Stomach (tissue), 19 donors: ENCODE measurements at places on chromosomes 5 and 9. TPM values are rescaled to one million over a fixed set of nuclear protein-coding genes. Genes with fewer than 3 reads are reported as not detected.

GRCh38 chr5:116374434-116374852, 200.2 kb downstream of the SEMA6A start:
- DNase-seq: no peak

GRCh38 chr5:154646745-154647113, 108.4 kb upstream of the LARP1 start:
- no peak for DNase-seq

DNA sequence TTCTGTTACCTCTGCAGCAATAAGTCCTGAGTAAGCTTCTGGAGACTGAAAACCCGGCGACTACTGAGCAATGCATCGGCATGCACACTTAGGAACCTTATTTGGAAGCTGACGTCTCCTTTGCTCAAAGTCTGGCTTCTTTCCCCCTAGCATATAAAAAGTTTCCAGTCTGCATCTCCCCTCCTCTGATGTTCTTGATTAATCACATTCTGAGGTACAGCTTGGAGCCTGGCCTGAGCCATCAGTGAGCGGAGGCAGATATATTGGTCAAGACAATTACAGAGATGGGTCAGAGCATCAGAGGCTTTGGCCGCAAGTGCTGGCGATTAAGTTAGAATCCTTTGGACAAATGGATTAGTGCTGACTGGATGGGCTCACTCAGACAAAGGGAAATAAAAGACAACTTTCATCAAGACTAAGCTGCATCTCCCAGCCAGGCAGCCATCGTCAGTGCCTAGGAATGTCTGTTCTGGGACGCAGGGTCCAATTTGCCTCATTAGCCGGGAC, 140.7 kb downstream of the MTX3 start:
- no peak for DNase-seq

GRCh38 chr5:124343451-124343867, 403.0 kb downstream of the ZNF608 start:
- no peak for DNase-seq

DNA sequence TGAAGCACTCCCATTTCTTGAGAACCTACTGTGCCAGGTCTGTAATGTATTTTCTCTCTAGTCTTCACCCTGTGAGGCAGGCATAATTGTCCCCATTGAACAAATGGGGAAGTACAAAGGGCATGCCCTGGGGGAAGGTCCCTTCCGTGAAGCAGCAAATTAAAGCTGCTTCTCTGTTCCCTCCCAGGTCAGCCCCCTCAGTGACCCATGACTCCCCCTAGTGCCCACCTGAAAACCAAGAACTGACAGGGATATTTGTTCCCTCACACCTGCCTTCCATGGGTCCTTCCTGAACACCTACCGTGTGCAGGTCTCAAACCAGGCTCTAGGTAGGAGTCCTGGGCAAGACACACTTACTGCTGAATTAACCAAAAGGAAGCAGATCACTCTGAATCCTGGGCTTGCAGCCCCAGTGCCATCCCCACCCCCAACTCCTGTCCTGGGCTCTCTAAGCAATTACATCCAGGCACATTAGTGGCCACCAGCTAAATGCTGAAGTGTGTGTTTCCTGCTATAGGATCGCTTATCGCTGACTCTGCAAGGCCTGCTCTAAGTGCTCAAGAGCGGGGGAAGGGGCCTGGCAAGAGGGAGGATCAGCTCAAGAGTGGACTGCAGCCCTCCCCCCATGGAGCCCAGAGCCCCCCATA, 254.8 kb downstream of the CDK5RAP2 start:
- DNase-seq: no peak

GRCh38 chr9:81529556-81530193, 159.7 kb downstream of the TLE1 start:
- peak; percentile 60 for DNase-seq

- DNase-seq: no peak
Observed at GRCh38 chr5:83764101-83764500, 43.4 kb upstream of the HAPLN1 start.

DNA sequence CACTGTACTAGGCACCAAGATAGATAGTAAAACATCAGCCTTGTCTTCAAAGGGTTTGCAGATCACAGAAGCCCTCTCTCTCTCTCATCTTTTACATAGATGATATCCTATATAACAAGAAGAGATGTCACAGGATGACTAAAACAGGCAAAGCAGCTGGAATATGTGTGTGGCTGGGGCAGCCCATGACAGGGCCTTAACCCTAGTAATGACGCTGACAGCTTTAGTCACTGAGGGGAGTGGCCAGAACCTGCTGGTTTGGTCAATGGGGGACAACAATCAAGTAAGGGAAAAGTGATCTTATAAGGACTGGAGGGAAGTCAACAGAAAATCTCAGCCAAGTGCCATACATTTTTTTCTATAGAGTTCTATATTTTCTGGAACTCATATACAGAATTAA, 41.9 kb upstream of the RIC1 start:
- no peak for DNase-seq

DNA sequence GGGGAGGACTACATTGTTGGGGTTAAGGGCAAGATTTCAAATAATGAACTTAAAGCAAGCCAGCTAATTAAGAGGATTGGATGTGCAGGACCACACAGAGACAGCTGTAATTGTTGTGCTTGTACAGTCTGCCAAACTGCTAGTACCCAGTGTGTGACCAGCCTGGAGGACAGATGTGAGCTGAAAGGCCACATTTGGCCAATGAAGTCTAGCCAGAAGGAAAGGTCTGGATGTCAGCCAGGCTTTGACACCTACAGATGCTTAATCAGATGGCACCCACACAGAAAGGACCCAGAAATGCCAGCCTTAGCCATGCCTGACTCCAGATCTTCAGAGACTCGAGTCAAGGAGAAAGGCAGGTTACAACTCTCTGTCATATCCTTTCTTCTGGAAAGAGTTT, 491.1 kb downstream of the KIF4B start:
- no peak for DNase-seq

- no peak for DNase-seq
Observed at GRCh38 chr5:151078490-151079262, 2.2 kb downstream of the TNIP1 start.

Gene GABRA1
- not detected for total RNA-seq

Gene PRDM9
- total RNA-seq: not detected

Gene TLX3
- not detected for total RNA-seq

Gene SAP30L
- 22.8 TPM for total RNA-seq

Gene SLC6A7
- not detected for total RNA-seq

Gene WNK2
- 18.0 TPM for total RNA-seq

Gene GMCL2
- not detected for total RNA-seq

Gene SLC1A3
- 0.87 TPM for total RNA-seq

Gene OSTF1
- total RNA-seq: 4.8 TPM

Gene EQTN
- 2.4 TPM for total RNA-seq

Gene MGAT1
- total RNA-seq: 151 TPM
